ENCODE measurements at places on chromosomes 4 and X.

GRCh38 chr4:92305878-92306520 lies 2.2 kb downstream of the GRID2 start:
- ATAC-seq: peak; percentile 59

DNA sequence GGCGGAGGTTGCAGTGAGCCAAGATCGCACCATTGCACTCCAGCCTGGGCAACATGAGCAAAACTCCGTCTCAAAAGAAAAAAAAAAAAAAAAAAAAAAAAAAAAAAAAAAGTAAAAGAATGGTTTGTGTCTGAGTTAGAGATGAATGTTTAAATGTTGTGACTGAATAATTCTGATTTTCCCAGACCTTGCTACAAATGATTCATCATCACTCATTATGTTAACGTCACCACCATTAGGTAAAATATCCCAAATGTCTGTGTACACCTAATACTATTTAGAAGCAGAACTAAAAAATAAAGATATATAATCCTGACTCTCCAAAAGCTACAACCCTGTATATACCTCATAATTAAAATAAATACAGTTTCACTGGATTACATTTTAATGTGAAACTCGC lies 70.8 kb downstream of the HHIP start:
- no peak for ATAC-seq

DNA sequence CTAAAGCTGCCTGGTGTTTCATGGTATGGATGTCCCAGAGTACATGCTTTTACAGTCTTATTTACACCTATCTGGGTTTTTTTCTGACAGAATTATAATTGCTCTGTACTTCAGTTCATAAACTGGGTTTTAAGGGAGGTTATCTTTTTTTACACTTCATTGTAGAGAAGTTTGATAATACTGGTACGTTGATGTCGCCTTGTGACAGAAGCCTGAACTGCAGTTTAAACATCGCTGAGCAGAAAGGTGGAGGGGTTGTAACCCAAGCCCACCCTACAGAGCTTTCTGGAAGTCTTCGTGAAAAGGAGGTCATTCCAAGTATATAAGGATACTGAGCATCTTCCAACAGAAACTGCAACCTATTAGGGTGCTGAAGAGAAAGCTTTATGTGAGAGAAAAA lies 46.4 kb downstream of the BEX1 start:
- ATAC-seq: no peak

DNA sequence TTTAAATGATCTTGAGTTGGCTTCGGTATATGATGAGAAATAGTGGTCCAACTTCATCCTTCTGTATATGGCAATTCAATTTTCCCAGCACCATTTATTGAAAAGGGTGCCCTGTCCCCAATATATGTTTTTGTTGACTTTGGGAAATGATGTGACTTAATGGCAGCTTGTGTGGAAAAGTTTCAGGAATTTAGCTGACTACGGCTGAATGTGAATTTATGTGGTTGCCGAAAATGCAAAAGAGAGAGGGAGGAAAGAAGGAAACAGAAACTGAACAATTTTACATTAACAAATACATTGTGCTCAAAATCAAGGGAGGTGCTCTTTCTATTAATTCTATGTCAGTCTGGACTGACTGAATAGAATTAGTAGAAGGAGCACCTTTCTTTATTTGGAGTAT lies 101.8 kb upstream of the CYSLTR1 start:
- no peak for ATAC-seq

GRCh38 chr4:8033829-8034528 lies 94.3 kb upstream of the AFAP1 start:
- no peak for ATAC-seq

Data from motor neuron (in vitro differentiated cells).